Small intestine (tissue), 16 donors: ENCODE measurements at places on chromosomes 16 and 17.
A peak's percentile ranks its signal among the peaks of the same experiment; 100 is the strongest.

- peak; percentile 70 for DNase-seq
Observed at GRCh38 chr17:2094891-2095535, 40.1 kb downstream of the HIC1 start.

DNA sequence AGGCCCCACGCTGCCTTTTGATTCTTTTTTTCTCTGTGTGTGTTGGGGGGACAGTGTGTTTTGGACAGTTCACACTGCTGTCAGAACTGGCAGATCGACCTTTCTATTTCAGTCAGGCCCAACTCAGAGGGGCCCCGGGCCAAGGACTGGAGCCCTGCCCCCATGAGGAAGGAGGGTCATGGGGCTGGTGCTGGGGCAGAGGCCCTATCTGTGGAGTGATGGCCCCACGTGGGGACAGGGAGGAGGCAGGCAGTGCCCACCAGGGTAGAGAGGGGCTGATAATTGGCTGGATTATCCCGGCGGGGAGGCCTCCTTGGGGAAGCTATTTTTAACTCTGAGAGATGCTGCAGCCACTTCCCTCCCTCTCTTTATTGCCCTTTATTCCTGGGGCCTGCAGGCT, 5.7 kb upstream of the KCNJ12 start:
- no peak for DNase-seq

GRCh38 chr16:67391424-67392300, 1.6 kb downstream of the TPPP3 start:
- DNase-seq = peak; percentile 31

- no peak for DNase-seq
Observed at GRCh38 chr16:15618392-15618791, 24.6 kb downstream of the MARF1 start.

DNA sequence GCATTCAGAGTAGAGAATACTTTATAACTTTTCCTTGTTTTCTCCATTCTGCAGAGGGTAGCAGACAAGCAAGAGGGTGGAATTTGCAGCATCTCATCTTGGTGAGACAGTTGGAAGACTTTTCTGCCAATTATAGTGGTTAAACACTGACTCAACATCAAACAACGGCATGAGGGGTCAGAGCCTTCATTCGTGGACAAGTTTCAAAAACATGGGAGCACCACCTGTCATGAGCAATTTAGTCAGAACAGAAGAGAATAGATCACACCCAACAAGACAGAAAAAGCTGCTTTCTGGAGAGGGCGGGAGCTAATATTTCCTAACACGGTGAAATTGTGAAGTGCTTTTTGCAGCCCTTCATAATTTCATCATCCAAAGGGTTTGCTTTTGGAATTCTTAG, 17.9 kb upstream of the ZNF652 start:
- DNase-seq = no peak

DNA sequence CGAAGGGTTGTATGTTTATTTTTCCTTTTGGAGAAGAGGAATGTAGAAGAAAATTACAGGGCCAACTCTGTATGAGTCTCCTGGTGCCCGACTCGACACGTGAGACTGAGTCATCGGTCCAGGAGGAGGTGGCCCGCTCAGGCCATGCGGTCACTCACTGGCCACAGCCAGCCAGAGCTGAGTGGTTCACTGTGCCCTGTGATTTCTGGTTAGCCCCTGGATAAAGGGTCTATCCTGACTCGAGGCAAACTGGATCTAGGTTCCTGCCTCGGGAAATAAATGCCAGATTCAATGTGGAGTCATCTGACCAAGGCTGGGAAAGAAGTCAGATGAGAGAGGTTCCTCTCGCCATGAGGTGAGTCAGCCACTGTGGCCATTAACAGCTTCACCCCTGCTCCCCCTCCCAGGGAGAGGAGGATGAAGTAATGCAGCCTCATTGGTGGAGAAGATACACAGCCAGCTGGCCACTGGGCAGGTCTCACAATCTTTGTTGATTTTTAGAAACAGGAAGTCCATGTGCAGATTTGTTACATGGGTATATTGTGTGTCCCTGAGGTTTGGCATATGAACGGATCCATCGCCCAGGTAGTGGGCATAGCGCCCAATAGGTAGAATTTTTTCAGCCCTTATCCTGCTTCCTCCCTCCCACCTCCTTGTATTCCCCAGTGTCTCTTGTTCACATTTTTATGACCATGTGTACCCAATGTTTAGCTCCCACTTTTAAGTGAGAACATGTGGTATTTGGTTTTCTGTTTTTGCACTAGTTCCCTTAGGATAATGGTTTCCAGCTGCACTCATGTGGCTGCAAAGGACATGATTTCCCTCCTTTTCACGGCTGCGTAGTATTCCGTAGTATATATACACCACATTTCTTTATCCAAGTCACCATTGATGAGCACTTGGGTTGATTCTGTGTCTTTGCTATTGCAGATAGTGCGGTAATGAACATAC, 21.7 kb upstream of the USP36 start:
- peak; percentile 26 for DNase-seq

DNA sequence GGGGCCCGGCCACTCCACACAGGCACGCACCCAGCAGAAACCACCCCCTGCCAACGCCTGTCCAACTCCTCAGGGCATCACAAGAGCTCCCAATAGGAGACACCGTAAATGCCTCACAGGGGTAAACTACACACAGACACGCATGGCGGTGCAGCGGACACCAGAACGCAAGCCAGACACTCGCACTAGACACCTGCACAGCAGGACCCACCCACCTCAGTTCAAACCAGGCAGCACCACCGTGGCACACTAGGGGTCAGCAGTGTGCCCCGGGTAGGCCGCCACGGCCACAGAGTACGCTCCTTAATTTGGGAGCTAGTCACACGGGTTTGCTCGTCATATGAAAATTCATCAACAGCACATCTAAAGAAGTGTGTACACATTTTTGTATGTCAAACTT, 3.4 kb downstream of the SLC38A10 start:
- DNase-seq = peak; percentile 79

DNA sequence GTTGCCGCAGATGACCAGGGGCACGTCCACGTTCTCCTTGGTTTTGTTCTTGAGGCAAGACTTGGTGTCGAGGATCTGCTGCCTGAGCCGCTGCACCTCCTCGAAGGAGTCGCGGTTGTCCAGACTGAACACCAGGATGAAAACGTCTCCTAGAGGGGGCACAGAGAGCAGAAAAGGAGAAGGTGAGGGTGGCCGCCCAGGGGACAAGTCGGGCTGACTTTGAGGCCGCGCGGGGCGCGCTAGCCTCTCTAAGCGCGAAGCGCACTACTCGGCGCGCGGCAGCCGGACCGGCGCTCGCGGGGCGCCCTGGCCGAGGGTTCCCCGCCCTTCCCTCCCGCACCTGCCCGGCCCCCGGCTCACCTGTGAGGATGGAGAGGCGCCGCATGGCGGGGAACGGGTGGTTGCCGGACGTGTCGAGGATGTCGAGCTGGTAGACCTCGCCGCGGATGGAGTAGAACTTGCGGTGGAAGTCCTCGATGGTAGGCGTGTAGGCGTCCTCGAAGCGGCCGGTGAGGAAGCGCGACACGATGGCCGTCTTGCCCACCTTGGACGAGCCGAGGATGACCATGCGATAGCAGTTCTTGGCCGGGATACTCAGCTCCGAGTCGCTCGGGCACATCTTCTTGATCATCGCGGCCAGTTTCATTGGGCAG, 533 bp downstream of the RASD1 start:
- DNase-seq = peak; percentile 24

DNA sequence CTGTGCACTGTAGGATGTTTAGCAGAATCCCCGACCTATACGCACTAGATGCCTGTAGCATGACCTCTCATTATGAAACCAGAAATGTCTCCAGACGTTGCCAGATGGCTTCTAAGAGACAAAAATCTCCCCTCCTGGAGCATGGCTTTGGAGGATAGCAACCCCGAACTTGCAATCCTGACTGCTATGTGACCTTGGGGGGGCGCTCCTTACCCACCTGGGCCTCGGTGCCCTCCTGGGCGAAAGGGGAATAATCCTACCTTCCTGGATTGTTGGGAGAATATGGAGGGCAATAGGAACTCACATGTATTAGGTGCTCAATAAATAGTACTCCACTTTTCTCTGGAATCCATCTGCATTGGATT, 8.1 kb downstream of the MRM1 start:
- no peak for DNase-seq

- no peak for DNase-seq
Observed at GRCh38 chr17:28285965-28286364, 33.0 kb upstream of the TMEM97 start.

GRCh38 chr16:4200000-4200780, 41.7 kb downstream of the SRL start:
- DNase-seq = peak; percentile 84

DNA sequence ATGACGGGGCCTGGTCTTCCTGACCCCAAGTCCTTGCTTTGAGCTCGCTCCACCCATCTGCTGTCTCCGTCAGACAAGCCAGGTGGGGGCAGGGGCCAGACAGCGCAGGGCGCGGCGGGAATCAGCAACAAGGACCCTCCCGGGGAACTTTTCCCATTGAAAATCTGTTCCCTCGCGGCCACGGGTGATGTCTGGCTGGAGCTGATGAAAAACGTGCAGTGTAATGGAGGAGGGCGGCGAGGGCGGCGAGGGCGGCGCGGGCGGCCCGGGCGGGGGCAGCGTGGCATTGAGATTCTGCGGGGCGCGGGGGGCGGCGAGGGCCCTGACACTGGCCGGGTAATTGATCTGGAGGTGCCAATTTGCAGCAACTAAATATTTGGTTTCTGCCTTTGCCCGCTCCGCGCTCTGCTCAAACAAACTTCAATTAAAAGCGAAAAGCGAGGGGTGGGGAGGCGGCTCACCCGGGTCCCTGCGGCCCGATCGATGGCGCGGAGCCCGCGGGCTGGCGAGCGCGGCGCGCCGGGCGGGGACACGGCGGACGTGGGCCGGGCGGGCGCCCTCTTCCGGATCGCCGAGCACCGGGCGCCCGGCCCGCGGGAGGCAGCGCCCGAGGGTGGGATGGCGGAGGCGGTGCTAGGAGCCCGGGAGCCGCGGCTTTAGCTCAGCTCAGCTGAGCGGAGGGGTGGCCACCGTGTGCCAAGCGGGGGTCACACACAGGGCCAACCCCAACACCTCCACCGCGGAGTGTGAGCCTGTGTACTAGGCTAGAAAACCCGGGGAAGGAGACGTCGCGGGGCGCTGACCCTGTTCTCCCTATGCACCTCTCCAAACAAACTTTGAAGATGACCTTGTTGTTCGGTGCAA, 32.4 kb downstream of the DCAKD start:
- DNase-seq = peak; percentile 42

- DNase-seq = no peak
Observed at GRCh38 chr16:57616876-57617275, 11.6 kb upstream of the ADGRG1 start.

DNA sequence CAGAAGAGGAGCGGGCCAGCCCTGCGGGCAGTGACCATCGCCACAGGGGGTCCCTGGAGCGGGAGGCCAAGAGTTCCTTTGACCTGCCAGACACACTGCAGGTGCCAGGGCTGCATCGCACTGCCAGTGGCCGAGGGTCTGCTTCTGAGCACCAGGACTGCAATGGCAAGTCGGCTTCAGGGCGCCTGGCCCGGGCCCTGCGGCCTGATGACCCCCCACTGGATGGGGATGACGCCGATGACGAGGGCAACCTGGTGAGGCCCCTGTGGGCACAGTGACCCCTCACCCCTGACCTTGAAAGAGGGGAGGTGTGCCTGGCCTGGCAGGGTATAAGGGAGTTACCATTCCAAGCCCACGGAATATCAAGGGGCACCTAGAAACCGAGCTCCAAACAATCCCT, 35.1 kb upstream of the ABCC3 start:
- no peak for DNase-seq

- DNase-seq = no peak
Observed at GRCh38 chr17:28538296-28538895, 14.0 kb downstream of the UNC119 start.

DNA sequence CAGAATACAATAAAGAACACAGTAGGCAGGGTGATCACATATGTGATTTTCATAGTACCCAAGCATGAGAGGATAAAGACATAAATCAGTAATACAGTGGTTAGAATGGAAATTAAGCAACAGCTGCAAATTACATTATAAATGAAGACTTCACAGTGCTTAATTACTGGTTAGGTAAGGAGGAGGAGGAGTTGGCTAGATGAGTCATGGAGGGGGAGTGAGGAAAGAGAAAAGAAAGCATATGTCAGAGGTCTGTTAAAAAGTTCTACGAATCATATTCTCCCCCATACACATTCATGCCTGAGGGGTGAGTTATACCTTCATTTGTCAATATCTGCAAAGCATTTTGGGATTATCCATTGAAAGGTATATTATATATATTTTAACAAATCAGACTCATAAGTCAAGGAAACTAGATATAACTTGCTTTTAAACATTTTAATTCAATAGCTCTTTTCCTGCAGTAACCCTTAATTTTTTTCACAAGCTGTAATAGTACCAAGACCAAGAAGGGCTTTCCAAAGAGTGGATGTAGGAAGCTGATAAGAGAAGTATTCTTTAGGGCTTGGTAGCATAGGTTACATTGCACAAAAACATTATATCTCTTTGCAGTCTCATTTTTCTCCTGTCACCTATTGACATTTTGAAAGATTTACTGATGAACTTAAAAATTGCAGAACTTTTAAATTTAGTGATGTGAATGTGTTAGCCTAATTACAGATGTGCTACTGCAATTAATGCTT, 99.3 kb downstream of the STXBP4 start:
- DNase-seq = peak; percentile 7

DNA sequence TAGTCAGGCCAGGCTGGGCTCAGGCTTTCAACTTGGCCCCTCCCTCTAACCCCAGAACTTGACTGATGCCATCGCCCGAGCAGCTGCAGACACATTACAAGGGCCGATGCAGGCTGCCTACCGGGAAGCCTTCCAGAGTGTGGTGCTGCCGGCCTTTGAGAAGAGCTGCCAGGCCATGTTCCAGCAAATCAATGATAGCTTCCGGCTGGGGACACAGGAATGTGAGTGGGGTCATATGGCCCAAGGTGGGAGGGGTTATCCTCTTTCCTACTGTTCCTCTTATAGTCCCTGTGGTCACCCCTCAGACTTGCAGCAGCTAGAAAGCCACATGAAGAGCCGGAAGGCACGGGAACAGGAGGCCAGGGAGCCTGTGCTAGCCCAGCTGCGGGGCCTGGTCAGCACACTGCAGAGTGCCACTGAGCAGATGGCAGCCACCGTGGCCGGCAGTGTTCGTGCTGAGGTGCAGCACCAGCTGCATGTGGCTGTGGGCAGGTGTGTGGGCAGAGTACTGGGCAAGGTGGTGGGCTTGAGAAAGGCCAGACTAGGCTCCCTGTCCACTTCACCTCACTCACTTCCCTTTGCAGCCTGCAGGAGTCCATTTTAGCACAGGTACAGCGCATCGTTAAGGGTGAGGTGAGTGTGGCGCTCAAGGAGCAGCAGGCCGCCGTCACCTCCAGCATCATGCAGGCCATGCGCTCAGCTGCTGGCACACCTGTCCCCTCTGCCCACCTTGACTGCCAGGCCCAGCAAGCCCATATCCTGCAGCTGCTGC, 2.1 kb upstream of the NRN1L start:
- no peak for DNase-seq

- DNase-seq = no peak
Observed at GRCh38 chr17:77395501-77396048, 254.8 kb downstream of the SEC14L1 start.

GRCh38 chr17:57997085-57997809, 9.2 kb upstream of the VEZF1 start:
- no peak for DNase-seq

GRCh38 chr17:8922451-8922850, 43.1 kb downstream of the PIK3R5 start:
- no peak for DNase-seq

- DNase-seq = peak; percentile 93
Observed at GRCh38 chr16:1991948-1992703, 2.4 kb downstream of the SYNGR3 start.

- no peak for DNase-seq
Observed at GRCh38 chr17:74527081-74527480, 4.2 kb downstream of the CD300LB start.
